ENCODE measurements at places on chromosomes 1 and 21.

DNA sequence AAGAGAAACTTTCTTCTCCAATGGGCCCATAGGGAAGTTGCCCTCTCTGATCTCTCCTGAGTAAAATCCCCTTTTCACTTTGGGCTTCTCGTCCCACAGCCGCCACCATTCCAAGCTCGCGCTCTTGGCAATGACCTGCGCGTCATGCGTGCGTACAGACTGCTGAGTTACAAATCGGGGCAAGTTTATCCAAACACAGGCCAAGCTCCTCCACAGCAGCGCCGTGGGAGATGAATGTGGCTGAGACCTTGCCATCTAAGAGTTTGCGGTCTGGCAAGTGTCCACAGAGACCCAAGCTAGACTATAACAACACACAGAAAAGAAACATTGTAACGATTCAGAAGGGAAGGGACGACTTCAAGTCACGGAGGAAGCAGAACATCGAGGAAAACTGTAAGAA is 116.3 kb upstream of the SOD1 start:
- no peak for DNase-seq

- DNase-seq: no peak
Measured at GRCh38 chr1:164794356-164794755, 235.4 kb downstream of the PBX1 start.

DNA sequence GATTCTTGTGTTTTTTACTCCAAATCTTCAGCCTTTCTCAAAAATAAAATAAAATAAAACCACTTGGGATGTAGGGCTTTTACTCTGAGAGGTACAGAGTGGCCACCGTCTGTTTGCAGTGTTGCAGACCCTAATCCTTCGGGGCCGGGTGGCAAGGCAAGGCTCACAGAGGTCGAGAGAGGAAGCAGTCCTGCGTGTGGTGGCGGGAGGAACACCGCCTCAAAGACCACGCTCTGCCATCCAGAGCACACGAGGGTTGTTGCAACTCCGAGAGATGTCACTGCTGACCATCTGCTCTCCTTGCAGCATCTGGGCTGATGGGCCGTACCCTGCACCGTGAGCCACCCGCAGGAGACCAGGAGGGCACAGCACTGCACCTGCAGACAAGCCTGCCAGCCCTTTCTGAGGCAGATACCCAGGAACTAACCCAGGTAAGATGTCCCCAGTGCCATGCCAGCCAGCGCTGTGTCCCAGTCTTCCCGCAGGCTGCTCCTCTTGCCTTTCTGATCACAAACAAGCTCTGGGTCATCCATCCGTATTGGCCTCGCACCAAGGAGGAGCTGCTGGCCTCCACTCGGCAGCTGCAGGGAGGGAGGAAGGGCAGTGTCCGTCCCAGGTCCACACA is 31.5 kb downstream of the SNAP47 start:
- no peak for DNase-seq

DNA sequence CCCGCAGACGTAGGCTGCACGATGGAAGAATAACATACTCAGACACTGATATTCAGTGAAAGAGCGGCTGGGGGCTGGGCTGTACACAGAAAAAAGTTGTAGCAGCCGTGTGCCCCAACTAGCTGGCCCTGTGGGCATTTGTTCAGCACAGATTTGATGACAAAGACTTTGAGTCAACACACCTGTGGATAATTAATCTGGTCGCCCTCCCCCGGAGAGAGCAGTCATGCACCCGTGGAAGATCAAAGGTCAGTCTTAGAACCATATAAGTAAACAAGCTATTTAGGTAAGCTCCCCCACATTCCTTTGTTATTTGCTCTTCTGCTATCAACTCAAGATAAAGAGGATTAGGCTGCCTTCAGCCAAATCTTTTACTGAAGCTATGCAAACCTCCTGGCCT is 148.4 kb upstream of the HMCN1 start:
- DNase-seq: no peak

All from stimulated activated CD4-positive, alpha-beta T cell treated with anti-CD3 and anti-CD28 coated beads, Interleukin-4, amount 100 ng/mL, for 1 hour (primary cell).